ENCODE measurements at places on chromosomes 16 and 17.

- DNase-seq, result no peak
Observed at GRCh38 chr17:78999947-79000395, 9.6 kb downstream of the CANT1 start.

GRCh38 chr17:63634816-63635215, 12.6 kb downstream of the MAP3K3 start:
- DNase-seq, result no peak

- DNase-seq, result no peak
Observed at GRCh38 chr17:44133918-44134476, 7.7 kb upstream of the HROB start.

DNA sequence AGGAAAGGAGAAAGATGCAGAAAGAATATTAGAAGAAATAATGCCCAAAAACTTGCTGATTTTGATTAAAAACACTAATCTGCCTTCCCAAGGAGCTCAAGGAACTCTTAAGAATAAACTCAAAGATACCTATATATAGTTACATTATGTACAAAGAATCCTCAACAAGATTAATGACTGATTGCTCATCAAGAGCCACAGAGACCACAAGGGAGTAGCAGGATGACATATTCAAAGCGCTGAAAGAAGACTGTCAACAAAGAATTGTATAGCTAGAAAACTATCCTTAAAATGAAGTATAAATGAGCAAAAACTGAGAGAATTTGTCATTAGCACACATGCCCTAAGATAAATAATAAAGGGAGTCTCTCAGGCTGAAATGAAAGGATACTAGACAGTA, 6.2 kb downstream of the LPCAT2 start:
- DNase-seq, result no peak

DNA sequence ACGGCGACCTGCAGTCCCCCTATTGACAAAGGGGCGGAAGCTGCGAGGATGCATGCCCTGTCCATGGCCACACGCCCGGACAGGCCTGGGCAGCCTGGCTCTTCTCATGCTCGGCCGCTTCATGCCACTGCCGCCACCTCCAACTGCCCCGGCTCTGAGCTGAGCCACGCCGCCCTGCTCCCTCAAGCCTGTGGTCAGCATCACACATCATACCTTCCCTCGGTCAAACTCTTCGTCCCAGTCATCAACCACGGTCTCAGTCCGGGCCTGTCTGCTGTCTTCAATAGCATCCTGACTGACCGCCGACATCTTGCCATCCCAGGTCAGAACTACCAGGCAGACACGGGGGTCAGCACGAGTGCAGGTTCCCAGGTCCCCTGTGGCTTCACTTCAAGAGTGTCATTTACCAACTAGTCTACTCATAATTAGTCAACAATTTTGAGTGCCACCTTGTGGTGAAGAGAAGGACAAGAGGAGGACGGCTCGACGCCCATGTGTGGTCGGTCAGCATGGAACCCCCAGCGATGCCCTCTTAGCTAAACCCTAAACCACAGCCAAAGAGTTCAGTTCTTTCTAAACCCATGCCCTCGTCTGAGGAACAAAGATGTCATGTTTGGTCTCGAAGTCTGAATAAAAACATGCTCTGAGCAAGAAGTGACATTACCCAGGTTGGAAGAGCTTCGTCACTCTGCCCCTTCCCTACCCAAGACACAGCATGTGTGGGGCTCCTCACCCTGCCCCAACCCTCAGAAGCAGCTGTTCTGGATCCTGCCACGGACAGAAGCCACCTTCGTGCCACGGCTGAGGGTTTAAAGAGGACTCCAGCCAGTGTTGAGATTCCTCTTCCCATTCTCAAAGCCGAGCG, 16.9 kb upstream of the CYTH1 start:
- peak; percentile 46 for DNase-seq
